ENCODE measurements at places on chromosomes 11 and 22. TPM values are rescaled to one million over a fixed set of nuclear protein-coding genes. Genes with fewer than 3 reads are reported as not detected.

DNA sequence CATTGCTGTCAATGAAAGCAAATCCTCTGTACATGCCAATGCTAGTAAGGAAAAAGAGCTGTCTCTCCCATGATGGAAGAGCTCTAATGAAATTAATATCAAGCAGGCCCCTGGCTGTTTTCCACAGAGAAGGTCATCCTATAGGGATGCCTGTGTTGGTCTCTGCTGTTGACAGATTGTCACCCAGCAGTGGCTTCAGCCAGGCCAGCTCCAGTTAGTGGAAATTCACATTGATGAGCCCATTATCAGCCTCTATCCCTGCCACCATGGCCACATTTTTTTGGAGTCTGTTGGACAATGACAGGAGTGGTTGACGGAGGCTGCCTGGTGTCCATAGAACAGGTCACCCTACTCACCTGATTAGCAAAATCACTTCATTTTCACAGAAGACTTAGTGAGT, 104.3 kb downstream of the GGTLC2 start:
- no peaks in the 10 kb centered on the region for H3K36me3 ChIP-seq
- H3K27ac ChIP-seq: no peak overlapping the region
- no peak overlapping the region for H3K4me3 ChIP-seq
- no peak for DNase-seq

DNA sequence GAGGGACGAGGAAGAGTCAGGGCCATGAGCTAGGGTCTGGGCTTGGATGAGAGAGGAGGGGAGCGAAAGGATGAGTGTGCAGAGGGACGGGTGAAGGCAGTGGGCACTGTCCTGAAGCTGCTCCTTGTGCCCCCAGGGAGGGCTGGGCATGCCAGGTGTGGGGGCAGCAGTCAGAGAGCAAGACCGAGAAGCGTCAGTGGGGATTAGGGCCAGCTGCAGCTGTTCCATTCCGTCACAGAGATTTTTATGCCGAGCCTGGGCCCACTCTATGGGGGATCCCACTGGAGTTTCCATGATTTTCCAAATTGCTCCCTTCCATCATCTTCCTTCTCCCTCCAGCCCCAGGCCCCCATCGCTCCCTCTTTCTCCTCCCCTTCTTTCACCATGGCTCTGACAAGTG, 93.2 kb downstream of the NECTIN1 start:
- no peaks in the 10 kb centered on the region for H3K27me3 ChIP-seq
- DNase-seq: no peak
- no peak overlapping the region for H3K4me3 ChIP-seq
- no peaks in the 10 kb centered on the region for H3K4me1 ChIP-seq
- no peaks in the 10 kb centered on the region for H3K36me3 ChIP-seq

DNA sequence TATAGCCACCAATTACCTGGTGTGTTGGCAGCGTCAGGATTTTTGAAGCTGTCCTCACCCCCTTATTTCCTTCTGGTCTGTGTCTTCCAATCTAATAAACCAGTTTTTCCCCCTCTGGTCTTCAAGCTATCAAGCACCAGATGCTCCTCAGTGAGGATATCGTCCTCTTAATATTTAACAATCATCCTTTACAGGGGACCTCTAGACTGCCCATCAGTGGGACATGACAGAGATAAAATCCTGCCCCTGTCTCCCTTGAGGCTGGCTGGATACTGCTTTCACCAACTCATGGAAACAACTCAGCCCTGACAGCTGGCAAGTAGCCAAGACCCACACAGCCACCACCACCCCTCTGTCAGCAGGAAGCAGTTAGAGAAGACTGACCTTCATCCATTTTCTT, 421.0 kb upstream of the API5 start:
- no peak for DNase-seq
- H3K4me1 ChIP-seq: no peaks in the 10 kb centered on the region
- no peaks in the 10 kb centered on the region for H3K27me3 ChIP-seq
- H3K36me3 ChIP-seq: no peaks in the 10 kb centered on the region
- no peak overlapping the region for H3K4me3 ChIP-seq

- H3K27ac ChIP-seq: peak overlapping the region; percentile 38
- no peaks in the 10 kb centered on the region for H3K36me3 ChIP-seq
- no peaks in the 10 kb centered on the region for H3K4me1 ChIP-seq
- DNase-seq: no peak
- no peak overlapping the region for H3K4me3 ChIP-seq
These were observed 19.7 kb upstream of the APOL3 start for GRCh38 chr22:36180038-36180880.

Gene ZP1
- total RNA-seq: not detected

Data from upper lobe of left lung (tissue), 6 donors.